ENCODE measurements at places on chromosomes 13 and 19.

DNA sequence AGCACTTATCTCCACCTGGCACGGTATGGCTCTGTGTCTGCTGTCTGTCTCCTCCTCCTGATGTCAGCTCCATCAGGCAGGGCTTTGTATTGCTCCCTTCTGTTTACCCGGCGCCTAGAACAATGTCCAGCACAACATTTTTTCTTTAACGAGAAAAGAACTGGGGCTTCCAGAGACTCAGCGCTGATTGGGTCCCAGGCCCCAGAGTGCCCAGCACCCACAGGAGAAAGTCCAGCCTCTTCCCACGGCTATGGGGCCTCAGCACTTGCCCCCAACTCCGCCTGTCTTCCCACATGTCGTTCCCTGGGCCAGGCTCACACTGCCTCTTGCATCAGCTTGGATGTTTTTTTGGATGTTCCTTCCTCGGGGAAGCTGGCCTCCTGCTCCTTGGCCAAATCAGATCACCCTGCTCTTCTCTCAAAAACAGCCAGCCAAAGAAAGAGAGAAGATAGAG lies 6.9 kb downstream of the MYPOP start:
- no peak for DNase-seq

- no peak for DNase-seq
Measured at GRCh38 chr13:80054806-80055205, 286.1 kb downstream of the SPRY2 start.

- DNase-seq: no peak
Measured at GRCh38 chr13:107650081-107650701, 565.1 kb downstream of the LIG4 start.

DNA sequence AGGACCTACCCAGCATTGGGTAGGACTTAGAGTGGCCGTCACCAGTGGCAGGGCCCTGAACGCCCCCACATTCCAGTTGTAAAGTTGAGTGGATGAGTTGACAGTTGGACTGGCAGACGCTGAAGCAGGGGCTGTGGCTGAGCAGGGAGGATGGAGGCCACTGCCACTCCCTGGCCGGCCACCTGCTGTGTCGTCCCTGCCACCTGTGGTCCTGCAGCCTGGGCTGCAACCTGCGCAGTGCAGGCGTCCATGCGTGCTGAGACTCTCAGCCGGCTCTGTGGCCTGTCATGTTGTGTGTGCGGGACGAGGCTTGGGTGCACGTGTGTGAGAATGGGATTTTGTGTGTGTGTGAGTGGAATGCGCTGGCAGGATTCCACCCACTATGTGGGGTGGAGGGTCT lies 80.8 kb downstream of the SCGB2B2 start:
- DNase-seq: no peak

DNA sequence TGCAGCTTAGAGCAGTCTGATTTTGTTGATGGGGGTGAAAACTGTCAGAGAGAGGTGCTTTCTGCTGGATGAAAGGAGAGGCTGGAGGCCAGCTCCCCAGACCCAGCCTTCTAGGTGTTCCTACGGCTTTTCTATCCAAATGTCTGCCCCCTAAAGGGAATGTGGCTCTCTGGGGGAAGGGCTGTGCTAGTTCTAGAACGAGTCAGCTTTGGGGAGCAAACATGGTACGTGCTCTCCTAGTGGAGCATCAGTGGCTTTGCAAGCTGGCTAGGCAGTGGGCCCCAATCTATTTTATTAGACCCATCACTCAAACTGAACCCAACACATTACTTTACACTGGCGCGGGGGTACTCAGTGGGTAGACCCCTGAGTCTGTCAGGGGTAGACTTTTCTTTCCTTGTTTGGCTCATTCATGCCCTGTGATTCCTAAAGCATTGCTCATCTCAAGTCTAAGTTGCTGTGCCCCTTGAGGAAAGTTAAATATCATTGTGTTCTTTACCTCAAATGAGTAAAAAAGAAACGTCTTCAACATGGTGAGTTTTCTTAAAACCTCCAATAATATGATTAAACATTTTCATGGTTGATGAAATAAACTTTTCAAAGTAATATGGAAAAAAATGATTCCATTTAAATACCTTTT lies 254.9 kb downstream of the DLEU7 start:
- no peak for DNase-seq

- no peak for DNase-seq
Measured at GRCh38 chr13:111881700-111882099, 185.2 kb upstream of the SOX1 start.

GRCh38 chr13:54709546-54709945 lies 1680.9 kb downstream of the OLFM4 start:
- DNase-seq: no peak

- no peak for DNase-seq
Measured at GRCh38 chr19:906480-906879, 6.5 kb downstream of the R3HDM4 start.

- no peak for DNase-seq
Measured at GRCh38 chr13:82593239-82593638, 1289.0 kb downstream of the SLITRK1 start.

GRCh38 chr13:99353836-99354235 lies 46.6 kb upstream of the GPR183 start:
- no peak for DNase-seq

DNA sequence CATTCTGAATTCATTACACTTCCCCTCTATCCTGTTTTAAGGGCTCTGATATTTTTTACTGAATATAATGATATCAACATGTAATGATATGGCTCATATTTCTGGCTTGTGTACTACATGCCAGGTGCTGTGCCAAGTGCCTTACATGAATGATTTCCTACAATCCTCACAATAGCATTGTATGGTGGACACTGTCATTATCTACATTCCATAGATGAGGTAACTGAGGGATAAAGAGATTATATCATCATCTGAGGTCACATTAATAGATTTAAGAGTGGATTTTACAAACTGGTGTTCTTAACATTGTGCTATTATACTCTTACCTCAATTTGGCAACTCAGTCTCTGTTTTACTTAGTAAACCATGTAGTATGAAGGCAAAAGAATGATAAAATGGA lies 502.0 kb downstream of the LIG4 start:
- no peak for DNase-seq

GRCh38 chr19:4077800-4078684 lies 11.3 kb upstream of the ZBTB7A start:
- DNase-seq: no peak

Measured in central memory CD8-positive, alpha-beta T cell (primary cell).